Effector CD4-positive, alpha-beta T cell (primary cell): ENCODE measurements at places on chromosomes 11 and 22.

DNA sequence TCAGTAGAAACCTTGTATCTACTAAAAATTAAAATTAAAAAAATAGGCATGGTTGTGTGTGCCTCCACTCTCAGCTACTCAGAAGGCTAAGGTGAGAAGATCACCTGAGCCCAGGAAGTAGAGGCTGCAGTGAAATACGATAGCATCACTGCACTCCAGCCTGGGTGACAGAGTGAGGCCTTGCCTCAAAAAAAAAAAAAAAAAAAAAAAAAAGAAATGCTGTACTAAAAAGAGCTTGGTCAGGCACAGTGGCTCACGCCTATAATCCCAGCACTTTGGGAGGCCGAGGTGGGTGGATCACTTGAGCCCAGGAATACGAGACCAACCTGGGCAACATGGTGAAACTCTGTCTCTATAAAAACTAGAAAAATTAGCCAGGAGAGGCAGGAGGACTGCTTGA is 36.5 kb downstream of the SBF2 start:
- DNase-seq: no peak

DNA sequence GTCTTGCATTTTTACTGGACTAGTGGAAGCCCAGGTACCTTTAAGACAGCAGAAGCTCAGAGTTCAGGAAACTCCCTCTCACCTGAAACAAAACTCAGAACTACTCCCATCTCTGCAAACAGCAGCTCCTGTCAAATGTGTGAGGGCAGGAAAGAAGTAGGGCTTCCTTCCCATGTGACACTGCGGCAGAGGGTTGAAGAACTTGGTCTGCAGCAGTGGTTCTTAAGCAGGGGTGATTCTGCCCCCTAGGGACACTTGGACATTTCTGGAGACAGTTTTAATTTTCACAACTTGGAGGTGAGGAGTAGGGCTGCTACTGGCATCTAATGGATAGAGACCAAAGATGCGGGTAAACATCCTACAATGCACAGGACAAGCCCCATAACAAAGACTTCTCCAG is 63.4 kb downstream of the RCN1 start:
- DNase-seq: no peak

- no peak for DNase-seq
Measured at GRCh38 chr22:34161431-34162123, 241.3 kb upstream of the LARGE1 start.

DNA sequence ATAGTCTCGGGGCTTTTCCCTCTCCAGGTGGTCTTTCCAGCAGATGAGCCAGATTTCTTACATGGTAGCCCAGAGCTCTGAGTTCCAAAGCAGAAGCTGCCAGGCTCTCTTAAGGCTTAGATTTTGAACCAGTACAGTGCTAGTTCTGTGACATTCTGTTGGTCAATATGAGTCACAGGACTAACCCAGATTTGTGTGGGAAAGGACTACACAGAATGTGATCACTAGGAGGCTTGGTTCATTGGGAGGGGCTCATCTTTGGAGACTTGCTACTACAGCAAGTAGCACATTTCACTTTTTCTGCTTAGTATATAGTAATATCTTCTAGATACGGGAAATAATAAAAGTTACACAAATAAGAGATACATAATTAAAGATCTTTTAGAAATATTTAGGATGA is 24.1 kb downstream of the RNF214 start:
- no peak for DNase-seq

DNA sequence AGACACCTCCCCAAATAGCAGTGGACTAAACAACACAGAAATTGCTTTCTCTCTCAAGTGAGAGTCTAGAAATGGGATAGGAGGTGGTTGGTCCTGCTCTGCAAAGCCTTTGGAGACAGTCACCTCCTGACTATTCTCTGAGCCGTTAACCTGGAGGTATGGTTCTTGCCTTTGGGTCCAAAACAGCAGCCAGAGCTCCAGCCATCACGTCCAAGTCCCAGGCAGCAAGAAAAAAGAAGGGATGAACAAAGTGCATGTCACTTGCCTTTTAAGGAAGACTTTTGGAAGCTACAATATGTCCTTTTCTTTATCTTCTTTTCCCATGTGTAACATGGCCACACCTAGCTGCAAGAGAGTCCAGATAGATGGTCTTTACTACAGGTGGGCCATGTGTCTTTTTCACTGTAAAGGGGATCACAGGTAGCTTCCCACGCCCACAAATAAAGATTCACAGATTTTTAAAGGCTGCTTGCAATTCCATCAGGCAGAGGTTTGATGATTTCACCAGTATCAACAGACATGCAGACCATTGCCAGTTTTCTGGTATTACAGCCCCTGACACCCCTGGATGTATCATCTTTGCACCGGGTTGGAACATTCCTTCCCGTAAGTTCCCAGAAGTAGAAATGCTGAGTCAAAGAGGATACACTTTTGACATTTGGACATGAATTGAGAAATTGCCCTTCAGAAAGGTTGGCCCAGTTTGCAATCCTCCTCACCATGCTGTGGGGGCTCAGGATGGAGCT is 66.0 kb downstream of the MYEOV start:
- DNase-seq: no peak

GRCh38 chr11:123365955-123366354 is 64.1 kb upstream of the GRAMD1B start:
- no peak for DNase-seq

DNA sequence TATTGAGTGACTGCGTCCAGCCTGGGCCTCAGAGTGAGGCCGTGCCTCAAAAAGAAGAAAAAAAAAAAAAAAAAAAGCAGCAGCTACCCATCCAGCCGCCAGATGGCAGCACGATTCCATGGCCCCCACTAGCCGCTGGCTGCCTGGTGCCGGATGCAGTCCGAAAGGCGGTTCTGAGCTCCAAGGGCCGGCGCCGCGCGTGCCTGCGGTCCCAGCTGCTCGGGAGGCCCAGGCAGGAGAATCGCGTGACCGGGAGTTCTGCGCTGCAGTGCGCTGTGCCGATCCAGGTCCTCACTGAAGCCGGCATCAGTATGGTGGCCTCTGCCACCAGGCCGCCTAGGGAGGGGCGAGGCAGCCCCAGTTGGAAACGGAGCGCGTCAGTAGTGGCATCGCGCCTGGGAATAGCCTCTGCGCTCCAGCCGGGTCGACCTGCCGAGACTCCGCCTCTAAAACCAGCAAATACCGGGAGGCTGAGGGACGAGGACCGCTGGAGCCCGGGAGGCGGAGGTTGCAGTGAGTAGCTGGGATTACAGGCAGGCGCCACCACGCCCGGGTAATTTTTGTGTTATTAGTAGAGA is 19.3 kb downstream of the SCARF2 start:
- DNase-seq: peak; percentile 67

DNA sequence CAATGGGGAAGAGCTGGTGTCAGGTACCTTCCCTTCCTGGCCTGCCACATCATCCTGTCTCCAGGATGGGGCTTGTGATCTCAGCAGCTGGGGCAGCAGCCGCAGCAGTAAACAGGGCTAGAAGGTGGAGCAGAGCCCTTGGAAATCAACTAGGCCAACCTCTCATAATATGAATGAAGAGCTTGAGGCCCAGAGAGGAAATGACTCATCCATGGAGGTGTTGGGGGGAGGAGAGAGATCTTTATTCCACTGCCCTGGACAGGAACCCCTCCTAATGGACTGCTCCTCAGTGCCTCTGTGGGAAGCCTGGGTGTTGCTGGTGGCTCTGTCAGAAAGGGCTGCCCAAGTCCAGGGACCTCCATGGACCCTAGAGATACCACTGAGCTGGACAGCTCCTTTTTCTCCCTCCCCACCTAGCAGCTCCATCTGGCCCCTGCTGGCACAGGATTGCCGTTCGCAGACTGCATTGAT is 111.8 kb downstream of the OSBP2 start:
- no peak for DNase-seq

- no peak for DNase-seq
Measured at GRCh38 chr11:22634897-22635629, 9.4 kb upstream of the FANCF start.

DNA sequence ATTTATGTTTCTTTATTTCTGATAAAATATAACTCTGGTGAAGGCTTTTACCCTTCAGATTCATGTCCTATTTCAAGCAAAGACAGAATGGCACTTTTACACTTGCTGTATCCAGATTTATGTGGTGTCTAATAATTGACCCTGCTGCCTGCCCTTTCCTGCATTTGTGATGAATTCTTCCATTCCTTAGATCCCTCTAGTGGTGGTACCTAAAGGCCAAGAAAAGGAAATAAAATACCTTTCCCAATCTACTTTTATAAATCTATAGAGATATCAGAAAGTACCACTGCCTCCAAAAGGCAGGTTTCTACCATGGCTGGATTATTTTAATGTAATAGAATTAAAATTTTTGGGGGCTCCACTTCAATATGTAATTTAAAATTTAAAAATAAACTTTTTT is 34.2 kb downstream of the CCDC81 start:
- DNase-seq: no peak

DNA sequence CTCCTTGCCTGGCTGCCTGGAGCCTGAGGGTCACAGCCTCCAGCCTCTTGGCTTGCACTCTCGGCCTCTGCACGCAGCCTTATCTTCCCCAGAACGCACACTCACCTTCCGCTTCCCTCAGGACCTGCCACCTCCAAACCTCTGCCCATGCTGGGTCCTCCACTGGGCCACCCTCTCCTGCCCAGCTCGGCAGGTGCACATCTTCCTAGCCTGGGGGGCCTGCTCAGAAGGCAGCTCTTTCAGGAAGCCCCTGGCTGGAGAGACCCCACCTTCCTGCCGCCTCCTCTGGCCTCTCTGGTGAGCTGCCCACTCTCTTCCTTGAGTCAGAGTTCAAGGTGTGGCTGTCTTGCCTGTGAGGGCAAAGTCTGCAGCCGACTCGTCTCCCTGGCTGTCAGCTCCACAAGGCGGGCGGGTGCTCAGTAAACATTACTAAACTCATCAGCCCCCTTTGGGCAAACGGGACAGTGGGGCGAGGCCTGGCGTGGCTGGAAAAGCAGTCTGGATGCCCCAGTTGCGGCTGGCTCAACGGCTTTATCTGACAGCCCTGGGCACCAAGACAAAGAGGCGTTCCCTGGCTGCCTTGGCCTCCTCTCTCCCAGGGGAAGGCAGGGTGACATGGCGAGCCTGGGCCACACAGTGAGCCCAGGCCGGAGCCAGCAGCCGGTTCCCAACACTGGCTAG is 1.7 kb upstream of the LINC01488 start:
- DNase-seq: no peak

- DNase-seq: peak; percentile 73
Measured at GRCh38 chr11:134331354-134332188, at the start of gene GLB1L2. Gene GLB1L2 (plus strand): TSS chr11:134331988. CDS start chr11:134332062, 74 bp downstream.
